ENCODE measurements at places on chromosomes 4 and X.

- no peak for DNase-seq
Measured at GRCh38 chr4:48570646-48571220, 80.7 kb downstream of the ZAR1 start.

DNA sequence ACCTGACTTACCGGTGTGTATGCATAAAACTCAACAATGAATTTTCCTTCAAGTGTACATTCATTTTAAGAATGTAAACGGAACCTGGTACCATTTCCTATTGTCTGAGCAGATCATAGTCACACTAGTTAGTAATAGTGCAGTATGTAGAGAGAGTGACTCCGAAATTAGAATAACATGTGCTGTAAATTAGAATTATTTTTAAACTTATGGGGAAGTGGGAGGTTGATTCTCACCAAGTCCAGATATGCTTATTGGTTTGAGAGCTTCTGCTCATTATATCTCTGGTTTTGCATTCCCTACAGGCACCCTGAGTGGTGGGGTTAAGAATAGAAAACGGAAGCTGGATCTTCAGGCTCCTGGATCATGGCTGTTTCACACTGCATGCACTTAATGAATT lies 39.6 kb downstream of the KLF3 start:
- DNase-seq: no peak

DNA sequence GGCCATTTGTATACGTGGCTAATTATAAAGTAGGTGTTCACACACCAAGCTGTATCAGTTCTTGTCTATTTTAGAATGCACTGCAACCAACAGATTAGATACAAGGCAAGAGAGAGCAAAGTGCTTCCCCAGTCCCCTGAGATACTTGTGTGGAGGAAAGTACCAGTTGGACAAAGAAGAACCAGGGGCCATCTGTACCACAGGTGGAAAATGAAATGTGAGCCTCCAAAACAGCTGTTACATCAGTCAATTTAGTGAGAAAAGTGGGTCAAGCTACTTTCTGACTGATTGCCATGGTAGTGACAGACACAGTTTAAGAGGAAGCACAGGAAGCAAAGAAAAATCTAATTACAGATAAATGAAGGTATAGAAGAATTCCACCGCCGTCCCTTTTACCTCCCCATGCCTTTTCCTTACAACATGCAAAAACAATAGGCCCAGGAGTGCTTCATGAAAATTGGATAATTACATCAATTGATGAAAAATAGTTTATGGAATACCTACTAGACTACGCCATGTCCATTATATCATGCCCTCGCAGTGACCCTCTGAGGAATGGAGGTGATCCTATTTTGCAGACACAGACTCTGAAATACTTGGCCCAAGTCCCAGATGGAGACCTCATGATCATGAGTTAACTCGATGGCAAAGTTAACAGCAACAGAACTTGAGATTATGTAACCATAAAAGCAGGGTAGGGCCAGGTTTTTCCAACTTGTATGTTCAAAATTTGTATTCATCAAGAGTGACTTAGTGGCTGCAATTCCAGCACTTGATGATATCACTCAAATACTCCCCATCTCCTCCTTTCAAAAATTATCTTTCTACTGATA lies 15.8 kb downstream of the SMPX start:
- DNase-seq: no peak

GRCh38 chr4:41528512-41529205 lies 9.3 kb upstream of the LIMCH1 start:
- no peak for DNase-seq

GRCh38 chrX:16638533-16638932 lies 11.4 kb upstream of the S100G start:
- DNase-seq: no peak

DNA sequence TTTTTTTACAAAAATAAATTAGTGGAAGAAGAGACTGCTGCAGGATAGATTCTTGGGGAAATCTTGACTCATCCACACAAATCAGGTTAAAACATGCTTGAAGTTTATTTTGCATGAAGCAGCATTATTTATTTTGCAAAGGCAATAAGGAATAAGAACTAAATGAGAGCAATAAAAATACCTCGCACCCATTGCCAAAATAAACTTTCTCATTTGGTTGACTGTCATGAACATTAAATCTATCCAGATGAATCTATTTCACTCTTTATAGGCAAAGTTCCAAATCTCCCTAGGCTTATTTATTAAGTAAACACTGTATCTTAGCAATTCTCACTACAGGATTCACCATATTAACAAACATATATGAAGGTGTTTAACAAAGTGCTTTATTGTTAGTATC lies 58.9 kb downstream of the HOPX start:
- DNase-seq: no peak

- DNase-seq: no peak
Measured at GRCh38 chr4:154516318-154517029, 24.9 kb upstream of the DCHS2 start.

GRCh38 chr4:147724468-147725201 lies 7.3 kb upstream of the ARHGAP10 start:
- no peak for DNase-seq

- DNase-seq: no peak
Measured at GRCh38 chrX:140091125-140091886, 126.0 kb upstream of the CXorf66 start.

DNA sequence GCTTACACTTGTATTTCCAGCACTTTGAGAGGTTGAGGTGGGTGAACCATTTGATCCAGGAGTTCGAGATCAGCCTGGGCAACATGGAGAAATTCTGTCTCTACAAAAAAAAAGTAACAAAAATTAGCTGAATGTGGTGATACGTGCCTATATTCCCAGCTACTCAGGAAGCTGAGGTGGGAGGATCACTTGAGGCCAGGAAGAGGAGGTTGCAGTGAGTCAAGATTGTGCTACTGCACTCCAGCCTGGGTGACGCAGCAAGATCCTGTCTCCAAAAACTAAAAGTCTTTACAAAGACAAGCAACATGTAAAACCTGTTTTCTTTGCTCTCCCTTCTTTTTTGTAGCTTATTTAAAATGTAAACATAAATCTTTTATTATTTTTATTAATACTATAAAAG lies 1156.1 kb downstream of the FAT4 start:
- no peak for DNase-seq

DNA sequence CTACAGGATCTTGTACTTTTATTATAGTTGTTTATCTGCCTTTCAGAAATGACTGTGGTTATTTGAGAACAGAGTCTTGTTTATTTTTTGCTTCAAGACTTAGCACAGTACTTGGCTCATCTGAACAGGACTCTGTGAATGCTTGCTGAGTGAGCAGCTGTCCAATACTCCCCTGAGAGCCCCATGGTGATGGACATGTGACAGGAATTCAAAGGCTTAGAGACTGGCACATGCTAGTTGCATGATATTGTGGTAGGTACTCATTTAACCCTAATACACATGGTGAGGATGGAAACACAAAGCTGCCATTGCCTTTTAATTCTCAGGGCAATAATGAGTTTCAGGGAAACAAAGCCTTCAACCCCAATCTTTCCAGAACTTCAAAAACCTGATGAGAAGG lies 97.3 kb downstream of the GEMIN8 start:
- DNase-seq: no peak

DNA sequence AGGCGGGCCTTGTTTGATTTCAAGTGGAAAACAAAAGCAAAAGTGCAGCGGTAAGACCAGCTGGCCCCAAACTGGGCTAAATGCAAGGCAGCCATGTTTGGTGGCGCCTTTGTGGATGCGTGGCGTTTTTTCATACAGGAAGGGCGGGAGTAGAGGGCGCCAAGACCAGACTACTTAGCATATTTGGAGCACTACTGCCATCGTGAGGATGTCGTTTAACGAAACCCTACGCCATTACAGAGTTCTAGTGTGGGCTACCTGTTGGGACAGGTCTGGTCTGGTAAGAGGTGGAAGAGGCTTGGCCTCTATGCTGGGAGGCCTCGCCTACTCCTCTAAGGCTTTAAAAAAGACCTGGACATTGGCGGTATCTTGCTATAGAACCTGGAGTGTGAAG lies 230.7 kb upstream of the STK26 start:
- DNase-seq: no peak

- DNase-seq: no peak
Measured at GRCh38 chrX:20361081-20361889, 94.6 kb upstream of the RPS6KA3 start.

GRCh38 chr4:17126321-17126966 lies 228.0 kb upstream of the LDB2 start:
- DNase-seq: no peak

DNA sequence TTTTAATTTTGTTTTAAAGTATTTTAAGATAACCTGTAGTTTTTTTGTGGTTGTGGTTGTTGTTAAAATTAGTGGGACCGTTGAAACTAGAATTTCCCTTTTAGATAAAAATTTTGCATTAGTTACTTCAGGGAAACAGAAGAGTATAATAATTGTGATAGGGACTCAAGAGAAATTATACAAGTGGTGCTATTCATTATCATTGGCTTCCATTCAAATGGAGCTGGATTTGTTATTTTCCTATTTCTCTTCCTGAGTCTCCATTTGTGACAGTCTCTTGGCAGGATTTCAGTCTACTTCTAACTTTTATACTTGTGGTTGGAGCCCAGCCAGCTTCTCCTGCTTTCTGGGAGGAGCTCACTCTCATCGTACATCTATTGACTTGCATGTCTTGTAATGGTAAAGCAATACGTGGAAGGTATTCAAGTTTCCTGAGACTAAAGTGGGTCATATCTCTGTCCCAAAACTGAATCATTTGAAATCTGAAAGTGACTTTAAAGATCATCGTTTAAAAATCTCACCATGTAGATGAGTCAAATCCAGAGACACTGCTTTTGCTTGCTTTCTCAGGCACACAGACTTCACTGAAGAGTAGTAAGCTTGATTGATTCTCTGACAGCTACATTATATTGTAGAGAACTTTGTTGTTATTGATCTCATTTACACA lies 155.8 kb downstream of the RPA4 start:
- DNase-seq: no peak

DNA sequence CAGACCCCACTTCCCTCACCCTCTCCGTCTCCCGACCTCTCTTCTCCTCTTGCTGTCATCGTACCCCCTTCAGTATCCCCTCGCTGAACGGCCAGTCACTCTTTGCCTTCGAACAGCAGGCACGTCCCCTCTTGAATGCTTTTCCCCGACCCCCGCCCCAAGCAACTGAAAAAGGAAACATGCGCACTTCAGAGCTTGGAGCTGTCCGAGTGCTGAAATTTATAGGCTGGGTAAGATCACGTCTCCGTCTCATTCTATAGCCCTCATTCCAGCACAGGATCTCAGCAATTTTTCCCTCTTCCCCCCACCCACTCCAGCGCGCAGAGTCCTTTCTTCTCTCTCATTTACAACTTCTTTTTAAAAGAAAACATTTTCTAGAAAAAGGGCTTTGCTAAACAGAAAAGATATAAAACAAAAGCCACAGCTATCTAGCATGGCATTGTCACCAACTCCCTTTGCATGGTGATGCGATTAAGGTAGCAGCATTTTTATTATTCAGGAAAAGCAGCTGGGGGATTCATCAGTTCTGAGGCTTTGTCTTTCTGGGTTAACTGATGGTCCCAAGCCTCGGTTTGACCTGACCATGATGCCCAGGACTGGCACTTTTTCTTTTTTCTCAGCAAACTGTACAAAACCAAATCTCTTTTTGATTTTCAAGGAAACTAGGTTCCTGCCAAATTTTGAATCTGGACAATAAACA lies at the start of gene GLRA2:
TSS of gene GLRA2 (plus strand) at position 247 of the 700 bp plus-strand sequence. CDS start 522 bp downstream, outside the sequence.
- no peak for DNase-seq

DNA sequence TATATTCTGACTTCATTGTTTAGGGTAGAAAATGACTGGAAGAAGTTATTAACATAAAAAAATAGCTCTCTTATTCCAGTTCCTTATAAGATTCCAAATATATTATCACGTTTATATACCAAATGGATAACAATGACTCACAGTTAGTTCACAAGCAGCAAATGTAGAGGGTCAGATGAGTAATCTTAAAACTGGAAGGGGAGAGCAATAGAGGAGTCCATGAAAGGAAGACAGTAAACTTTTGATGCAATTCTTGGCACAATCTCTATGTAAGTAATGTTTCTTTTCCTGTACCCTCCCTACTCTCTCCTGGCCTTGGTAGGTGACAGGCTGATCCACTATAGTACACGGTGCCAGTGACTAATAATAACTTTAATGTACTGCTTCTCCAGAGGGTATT lies 259.0 kb upstream of the TRPC5 start:
- no peak for DNase-seq

DNA sequence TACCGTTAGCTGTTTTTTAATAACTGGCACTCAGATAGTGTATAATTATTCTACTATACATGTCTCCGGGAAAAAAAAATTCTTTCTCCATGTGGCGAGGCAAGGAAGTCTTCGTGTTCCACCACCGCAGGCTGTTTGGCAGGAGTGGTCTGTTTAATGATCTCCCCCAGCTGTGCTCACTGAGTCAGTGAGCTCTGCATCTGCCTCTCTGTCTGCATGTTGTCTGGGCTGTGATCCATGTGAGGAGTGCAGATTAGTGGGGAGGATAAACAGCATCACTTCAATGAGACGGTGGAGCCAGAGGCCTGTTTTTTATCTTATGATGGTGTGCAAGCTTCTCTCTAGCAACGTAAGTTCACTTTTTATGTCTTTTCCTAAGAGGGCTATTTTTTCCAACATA lies 69.8 kb downstream of the RPS3A start:
- DNase-seq: no peak

- peak; percentile 35 for DNase-seq
Measured at GRCh38 chr4:107734120-107734519, 14.1 kb upstream of the PAPSS1 start.

- peak; percentile 59 for DNase-seq
Measured at GRCh38 chrX:69152417-69152841, 12.8 kb downstream of the PJA1 start.

DNA sequence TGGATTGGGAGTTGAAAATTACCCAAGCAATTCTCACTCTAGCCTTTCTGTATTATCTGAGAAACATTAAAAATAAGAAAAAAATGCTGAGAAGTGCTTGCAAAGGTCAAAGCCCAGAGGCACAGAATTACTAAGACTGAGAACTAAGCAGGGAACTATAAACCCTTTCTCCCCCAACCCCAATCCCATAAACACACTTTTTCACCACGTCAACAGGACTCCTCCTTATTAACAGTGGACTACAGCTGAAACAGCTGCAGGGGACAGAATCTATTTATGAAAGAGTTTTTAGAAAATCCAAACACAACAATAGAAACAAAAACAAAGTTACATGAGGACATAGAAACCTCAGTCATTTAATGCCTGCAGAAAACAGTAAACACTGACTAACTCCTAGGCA lies 984.1 kb downstream of the TRAM1L1 start:
- DNase-seq: no peak

DNA sequence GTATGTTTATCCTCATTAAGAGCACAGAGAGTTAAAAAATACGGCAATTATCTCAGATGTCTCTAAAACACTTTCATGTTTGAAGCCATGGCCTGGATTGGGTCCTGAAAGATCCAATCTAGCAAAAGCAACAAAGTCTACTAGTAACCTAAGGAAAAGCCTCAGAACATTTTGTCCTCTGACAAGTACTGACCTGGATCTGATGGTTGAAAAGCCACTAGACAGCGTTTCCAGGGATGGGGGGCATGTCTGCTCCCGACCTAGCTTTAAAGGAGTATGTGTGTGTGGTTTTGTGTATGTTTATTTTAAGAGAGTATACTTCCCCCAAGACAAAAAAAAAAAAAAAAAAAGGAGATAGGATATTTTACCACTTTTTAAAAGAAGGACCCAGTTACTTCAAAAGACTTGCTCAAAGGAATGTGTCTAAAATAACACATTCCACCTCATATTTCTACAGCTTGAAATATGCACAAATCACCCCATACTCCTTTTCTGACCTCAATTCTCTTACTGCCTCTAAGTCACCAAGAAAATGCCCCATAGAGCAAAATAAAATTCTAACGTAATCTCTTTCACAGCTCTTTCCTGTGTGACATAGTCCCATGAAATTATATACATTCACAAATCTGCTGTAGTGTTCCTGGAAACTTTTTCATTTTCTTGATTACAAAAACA lies 189.0 kb upstream of the TTC29 start:
- no peak for DNase-seq
